Substantia nigra (tissue), 51 donors: ENCODE measurements at places on chromosomes 4 and X.

- no peak for DNase-seq
Observed at GRCh38 chrX:153884136-153884535, 1.8 kb downstream of the L1CAM start.

DNA sequence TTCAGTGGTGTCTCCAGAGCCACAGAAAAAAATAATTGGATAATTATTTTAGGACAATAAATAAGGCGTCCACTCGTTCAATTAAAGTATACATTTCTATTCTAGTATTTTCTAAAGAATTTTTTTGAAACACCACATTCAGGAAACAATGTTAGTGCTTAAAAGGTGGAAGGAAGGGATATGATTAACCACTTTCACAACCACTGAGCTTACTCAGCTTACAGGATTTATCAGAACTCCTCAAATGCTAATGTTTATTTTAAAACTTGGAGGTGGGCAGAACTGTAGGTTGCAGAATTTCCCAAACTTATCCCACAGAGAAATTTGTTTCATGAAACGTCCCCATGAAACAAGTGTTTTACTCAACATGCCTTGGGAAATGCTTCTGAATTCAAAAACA lies 54.3 kb upstream of the MAGEB2 start:
- no peak for DNase-seq

GRCh38 chr4:60133375-60133774 lies 1066.8 kb upstream of the ADGRL3 start:
- DNase-seq, result no peak

DNA sequence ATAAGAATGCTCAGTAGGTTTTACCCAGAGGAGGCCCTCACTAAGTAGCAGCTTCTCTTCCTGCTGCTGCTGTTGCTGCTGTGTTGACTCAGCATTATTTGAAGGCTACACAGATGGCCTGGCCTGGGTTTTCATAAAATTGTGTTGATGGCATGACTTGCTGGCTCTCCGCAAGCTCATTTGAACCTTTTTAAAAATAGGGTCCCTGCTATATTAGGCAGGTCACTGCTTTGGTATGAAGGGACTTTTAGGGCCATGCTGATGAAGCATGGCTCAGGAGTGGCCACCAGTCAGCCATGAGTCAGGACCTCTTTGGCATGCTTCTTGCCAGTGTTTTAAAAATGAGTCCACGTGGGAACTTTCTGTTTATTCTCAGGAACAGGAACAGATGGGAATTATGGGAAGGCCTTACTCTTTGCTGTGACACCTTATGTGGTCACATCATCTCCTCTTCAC lies 128.7 kb downstream of the MID1IP1 start:
- no peak for DNase-seq

DNA sequence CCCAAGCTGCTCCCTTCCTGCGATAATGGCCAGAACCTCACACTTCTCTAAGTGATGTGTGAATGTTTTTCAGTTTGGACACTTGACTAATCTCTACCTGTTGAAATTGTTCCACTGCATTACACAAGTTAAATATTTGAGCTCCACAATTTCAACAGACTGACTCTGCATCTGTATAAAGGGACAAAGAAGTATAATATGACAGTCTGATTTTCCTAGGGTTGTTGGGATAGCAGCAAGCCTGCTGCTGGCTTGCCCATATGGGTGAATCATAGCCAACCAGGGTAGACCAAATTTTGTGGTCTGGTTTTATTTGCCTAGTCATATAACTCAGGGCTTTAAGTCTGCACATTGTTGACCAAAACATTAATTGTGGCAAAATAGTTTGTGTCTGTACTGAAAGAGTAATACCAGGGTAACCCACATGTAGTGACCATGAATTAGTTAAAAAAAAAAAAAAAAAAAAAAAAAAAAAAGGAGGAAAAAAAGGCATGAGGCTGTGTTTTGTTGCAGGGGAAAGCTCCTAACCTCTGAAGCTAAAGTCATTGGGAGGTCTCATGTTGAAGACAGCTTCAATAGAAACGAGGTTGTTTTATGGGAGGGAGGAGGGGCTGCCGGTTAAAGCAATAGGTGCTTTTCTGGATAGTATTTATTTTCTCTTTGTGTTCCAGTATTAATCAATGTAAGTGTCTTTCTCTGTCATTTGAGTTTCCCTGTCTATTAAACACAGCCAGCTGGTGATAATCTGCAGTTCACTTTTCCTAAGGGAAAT lies 534.2 kb downstream of the RAB28 start:
- no peak for DNase-seq

DNA sequence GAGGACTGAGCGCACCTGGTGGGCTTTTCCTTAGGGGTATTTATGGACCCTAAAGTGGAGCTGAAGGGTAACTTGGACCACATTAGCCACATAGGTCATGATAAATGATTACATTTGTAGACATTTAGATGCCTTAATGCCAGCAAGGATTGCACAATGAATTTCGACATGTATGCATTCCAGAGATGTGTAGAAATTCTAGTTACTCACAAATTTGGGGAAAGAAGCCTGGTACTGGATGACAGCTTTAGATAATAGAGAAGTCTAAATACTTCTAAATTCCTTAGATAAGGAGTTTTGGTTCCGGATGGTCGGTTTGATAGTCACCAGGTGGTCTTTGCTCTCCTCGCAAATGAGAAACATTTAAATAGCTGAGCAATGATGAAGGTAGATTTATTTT lies 609.5 kb upstream of the PRKX start:
- DNase-seq, result no peak

- no peak for DNase-seq
Observed at GRCh38 chrX:150575419-150575814, 7.0 kb downstream of the MTM1 start.

- no peak for DNase-seq
Observed at GRCh38 chr4:154471032-154471431, 20.6 kb downstream of the DCHS2 start.

DNA sequence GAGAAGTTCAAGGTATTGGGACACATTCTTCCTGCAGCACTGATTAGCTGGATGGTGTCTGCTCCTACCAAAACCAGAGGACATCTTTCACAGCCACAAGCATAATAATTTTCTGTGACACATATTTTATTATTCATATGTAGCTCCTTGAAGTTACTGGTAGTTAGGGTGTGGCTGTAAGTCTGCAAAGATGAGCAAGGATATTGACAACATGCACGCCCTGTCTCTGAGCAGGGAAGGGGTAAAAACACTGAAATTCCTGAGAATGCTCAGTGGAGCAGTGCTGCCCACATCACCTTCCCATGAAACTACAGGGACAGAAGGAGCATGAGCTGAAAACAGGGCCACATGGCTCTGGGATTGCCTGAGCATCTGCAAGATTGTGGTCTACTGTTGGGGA lies 38.9 kb downstream of the PARM1 start:
- no peak for DNase-seq
